ENCODE measurements at places on chromosomes 2 and 18.

DNA sequence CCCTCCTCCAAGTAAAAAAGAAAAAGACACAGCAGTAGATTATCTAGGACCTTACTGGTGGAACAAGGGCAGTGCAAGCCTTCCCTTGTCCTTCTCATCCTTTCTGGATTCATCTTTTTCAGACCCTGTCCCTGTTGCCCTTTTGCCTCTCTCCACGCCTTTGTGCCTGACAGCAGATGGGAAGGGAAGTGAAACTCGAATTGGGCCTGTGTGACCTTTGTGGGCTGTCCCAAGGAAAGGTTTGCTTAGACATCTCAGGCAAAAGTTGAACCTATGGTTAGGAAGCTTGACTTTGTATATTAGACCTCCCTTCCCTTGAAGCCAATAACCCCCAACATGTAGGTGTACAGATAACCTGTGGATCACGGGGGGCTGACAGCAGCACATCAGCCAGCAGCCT lies 185.3 kb downstream of the PRKCE start:
- no peak for DNase-seq

GRCh38 chr18:13447621-13448334 lies 229.2 kb downstream of the LDLRAD4 start:
- DNase-seq, result no peak

GRCh38 chr2:31378389-31378788 lies 36.2 kb downstream of the XDH start:
- DNase-seq, result no peak

GRCh38 chr2:8857709-8858108 lies 20.3 kb upstream of the KIDINS220 start:
- DNase-seq, result no peak

DNA sequence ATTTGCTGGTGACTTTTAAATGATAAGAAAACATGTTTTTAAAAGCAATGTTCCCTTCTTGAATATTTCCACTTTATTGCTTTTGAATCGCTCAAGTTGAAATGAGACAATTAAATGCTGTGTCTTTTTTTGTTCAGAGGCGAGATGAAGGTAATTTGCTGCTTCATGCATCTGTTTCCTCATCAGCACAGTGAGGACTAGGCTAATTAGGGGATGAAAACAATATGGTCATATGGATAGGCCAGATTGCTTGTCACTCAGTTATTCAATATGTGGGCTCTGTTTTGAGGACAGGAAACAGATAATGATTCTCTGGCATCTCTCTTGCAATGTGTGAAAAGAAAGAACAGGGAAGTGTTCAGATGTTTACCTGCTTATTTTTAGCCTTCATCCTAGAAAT lies 61.0 kb downstream of the ERBB4 start:
- no peak for DNase-seq

- DNase-seq, result no peak
These were observed 119.7 kb downstream of the RDH14 start for GRCh38 chr2:18440777-18441176.

DNA sequence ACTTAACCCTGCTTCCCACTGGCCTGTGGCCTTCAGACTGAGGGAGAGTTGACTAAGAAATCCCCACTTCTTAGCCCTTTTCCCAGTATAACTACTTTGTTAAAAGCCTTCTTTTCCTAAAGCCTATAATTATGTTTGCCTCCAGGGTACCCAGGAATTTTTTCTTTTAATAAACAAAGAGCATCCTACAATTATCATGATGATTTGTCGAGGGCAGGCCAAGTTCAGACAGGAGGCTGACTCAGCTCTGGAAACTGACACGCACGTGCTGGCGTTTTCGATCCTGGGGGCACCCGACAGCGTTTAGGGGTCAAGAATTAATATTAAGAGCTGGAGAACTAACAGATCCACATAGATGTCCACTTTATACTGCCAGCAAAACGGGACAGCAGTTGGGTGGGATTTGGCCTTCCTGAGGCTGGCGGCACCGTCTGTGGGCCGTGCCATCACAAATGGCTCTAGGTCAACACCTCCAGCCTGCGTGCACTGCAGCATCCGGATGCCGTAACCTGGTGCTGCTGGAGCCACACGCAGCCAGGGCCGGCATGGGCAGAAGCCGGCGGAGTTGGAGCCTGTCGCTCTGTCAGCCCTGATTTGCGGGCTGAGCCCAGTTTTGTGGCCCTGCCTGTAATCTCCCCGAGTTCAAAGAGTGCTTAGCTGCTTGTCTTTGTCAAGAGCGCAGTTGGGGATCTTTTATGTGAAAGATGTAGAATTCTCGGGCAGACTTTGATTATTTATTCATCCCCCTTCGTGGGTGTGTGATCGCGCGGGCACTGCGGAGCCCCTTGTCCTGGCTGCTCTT lies 191.0 kb downstream of the GLI2 start:
- DNase-seq, result no peak

GRCh38 chr18:23586249-23587196 lies at the start of gene NPC1:
Gene NPC1, minus strand, starts transcription at chr18:23586506. Its CDS starts 163 bp downstream, at chr18:23586343.
- peak; percentile 81 for DNase-seq

GRCh38 chr2:71720596-71721361 lies 267.4 kb downstream of the DYSF start:
- DNase-seq, result no peak

- no peak for DNase-seq
These were observed 16.5 kb upstream of the VIT start for GRCh38 chr2:36680012-36680411.

- DNase-seq, result no peak
These were observed 476.2 kb downstream of the SLC4A3 start for GRCh38 chr2:220103596-220103995.

GRCh38 chr2:197322724-197323720 lies 12.4 kb upstream of the ANKRD44 start:
- no peak for DNase-seq

- no peak for DNase-seq
These were observed 103.4 kb downstream of the TNS1 start for GRCh38 chr2:217899231-217900009.

DNA sequence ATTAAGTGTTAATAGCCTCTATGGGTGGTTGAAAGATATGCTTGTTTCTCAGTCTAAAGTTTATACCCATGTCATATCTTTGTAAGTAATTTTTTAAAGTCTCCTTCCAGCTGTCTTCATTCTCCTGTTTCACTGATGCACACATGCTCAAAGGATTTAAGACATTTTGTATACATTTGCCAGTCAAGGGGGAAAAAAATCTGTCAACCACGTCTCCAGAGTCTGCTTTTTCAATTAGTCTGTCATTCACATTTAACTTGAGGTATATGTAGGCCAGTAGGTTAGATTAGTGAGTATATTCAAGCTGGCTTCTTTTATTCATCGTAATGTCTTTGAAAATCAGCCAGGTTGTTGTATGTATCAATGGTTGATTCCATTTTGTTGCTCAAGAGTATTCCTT lies 193.5 kb downstream of the MCFD2 start:
- DNase-seq, result no peak

- peak; percentile 22 for DNase-seq
These were observed 1.0 kb upstream of the HDAC4 start for GRCh38 chr2:239401881-239402233.

DNA sequence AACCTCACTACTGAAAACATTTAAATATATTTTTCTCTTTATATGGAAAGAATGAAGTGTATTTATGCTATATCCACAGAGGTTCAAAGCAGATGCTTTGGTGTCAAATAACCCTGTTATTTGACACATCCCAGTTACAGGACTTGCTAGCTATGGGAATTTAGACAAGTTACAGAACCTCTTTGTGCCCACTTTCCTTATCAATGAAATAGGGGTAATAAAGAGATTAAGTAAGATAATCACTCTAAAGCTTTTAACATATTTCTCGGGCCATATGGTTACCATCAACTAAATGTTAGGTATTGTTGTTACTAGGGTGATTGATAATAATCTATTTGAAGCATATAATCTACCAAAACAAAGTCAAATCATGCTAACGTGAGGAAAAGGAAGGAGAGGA lies 1660.6 kb upstream of the NXPH2 start:
- DNase-seq, result no peak

DNA sequence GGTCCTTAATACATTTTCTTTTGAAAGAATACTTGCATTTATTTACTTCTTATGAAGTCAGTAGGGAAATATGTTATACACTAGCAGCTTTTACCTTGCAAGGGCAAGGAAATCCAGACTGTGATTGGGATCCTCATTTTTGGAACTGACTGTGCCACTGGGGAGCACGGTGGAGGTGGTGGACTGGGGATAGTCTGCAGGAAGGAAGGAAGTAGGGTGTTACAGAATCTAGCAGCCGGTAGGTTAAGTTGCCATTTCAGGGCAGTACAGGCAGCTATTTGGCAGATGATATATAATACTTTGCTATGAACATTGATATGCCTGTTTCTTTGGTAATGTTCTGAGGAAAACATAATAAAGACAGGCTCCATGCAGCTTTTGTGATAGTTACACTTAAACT lies 238.3 kb downstream of the PHLPP1 start:
- DNase-seq, result peak; percentile 25

- no peak for DNase-seq
These were observed 11.3 kb upstream of the DPP4 start for GRCh38 chr2:162085090-162085891.

GRCh38 chr2:215205787-215206186 lies 67.4 kb upstream of the ABCA12 start:
- DNase-seq, result no peak

GRCh38 chr2:37549598-37549997 lies 121.8 kb downstream of the CDC42EP3 start:
- DNase-seq, result no peak

DNA sequence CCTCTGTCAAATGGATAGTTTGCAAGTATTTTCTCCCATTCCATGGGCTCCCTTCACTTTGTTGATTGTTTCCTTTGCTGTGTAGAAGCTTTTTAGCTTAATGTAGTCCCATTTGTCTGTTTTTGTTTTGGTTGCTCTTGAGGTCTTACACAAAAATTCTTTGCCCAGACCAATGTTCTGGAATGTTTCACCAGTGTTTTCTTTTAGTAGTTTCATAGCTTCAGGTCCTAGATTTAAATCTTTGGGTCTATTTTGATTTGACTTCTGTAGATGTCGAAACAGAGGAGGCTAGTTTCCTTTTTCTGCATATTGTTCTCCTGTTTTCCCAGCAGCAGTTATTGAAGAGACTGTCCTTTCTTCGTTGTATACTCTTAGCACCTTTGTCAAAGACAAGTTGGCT lies 351.6 kb downstream of the PTPRM start:
- no peak for DNase-seq

GRCh38 chr2:226701052-226701451 lies 98.6 kb downstream of the IRS1 start:
- no peak for DNase-seq

DNA sequence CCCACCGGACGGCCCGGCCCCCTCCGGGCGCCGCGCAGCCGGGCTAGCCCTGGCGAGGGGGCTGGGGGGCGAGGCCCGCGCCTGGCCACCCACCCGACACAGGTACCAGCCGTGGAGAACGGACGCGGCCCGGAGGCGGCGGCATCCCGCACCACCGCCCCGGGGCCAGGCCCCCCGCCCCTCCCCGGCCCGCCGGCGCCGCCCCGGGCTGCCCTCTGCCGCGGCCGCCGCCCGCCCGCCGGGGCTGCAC lies 405 bp downstream of the SOS1 start:
- no peak for DNase-seq

GRCh38 chr2:19360966-19361321 lies 2.5 kb upstream of the OSR1 start:
- DNase-seq, result no peak

DNA sequence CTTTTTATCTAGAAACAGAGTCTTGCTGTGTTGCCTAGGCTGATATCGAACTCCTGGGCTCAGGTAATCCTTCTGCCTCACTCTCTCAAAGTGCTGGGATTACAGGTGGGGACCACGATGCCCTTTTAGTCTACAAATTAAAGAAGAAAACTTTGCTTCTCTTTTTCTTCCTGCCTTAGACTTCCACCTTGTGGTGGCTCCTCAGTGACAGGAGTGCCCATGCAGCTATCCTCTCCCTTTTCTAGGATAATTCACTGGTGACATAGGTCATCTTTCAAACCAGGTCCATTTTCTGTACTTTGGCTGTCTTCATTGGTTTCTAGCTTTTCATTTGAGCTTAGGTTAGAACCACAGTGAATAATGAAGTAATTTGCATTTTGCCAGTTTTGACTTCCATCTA lies 13.6 kb downstream of the DCAF17 start:
- DNase-seq, result no peak

GRCh38 chr18:29271501-29271900 lies 1094.6 kb upstream of the CDH2 start:
- DNase-seq, result no peak

DNA sequence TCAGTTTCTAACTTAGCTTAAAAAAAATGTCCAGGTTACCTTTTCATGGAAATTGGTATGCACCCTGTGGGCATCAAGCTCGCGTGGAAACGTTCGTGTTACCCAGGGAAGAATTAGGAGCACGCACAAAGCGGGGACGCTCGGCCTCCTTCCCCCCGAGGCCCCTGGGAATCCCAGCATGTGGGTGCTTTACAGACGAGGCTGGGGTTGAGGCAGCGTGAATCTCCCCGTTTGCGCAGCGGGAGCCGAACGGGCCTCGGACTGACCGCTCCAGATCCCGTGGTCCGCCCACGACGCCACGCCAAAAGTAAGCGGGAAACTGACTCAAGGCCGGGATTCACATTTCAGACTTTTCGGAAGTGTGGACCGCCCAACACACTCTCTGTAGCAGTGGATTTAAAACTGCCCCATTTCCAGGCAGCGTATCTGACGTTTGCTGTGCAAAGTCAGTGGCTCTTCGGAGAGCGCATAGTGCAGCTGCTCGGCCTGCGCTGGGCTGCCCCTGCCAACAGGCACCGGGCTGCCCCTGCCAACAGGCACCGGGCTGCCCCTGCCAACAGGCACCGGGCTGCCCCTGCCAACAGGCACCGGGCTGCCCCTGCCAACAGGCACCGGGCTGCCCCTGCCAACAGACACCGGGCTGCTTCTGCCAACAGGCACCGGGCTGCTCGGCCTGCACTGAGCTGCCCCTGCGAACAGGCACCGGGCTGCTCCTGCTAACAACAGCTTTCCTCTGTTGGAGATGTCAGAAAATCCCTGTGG lies 49.7 kb downstream of the SH3YL1 start:
- DNase-seq, result no peak

DNA sequence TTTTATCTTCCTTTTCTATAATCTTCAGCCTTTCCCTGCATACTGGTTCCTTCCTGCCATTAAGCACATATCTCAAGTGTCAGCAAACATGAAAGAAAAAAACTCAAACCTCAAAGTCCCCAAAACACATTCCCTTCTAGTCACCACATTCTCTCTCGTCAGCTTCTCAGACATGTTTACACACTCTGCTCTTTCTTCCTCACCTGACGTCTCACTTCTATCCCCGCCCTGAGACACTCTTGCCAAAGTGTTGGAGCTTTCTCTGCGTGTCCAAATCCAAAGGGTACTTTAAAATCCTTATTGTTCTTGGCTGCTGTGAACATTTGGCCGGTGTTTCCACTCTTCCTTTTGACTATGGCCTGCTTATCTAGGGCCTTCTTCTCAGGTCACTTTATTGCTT lies 47.9 kb downstream of the SOX11 start:
- DNase-seq, result no peak

- DNase-seq, result no peak
These were observed 54.6 kb downstream of the RDH14 start for GRCh38 chr2:18505703-18506341.

- DNase-seq, result no peak
These were observed 47.5 kb upstream of the ZNF397 start for GRCh38 chr18:35193316-35193715.

All from bone marrow (tissue), 2 donors.